Midbrain (tissue), 1 donor: ENCODE measurements at places on chromosomes 7 and 10.

DNA sequence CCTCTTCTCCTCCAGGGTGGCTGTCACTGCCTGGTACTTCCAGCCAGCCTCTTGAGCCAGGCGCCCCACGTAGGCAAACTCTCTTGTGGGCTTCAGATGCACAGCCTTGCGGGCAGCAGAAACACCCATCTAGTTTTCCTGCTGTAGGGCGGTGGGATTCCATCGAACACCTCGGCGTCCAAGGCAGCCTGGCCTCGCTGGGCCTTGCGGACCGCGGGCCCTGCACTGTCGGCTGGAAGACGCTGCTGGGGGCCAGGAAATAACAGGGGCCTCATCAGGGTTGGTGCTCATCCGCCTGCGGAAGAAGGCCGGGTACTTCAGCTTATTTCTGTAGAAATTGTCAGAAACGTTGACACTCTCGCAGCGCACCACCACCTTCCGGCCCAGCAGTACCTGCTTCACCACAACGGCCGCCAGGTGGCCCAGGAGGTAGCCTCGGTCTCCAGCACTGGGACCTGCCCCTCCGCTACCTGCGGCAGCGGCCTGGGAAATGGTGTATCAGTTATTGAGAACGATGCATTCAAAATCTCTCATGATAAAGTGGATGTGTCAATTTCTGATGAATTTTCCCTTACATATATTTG is 61.1 kb downstream of the WDFY4 start:
- no peak for DNase-seq

DNA sequence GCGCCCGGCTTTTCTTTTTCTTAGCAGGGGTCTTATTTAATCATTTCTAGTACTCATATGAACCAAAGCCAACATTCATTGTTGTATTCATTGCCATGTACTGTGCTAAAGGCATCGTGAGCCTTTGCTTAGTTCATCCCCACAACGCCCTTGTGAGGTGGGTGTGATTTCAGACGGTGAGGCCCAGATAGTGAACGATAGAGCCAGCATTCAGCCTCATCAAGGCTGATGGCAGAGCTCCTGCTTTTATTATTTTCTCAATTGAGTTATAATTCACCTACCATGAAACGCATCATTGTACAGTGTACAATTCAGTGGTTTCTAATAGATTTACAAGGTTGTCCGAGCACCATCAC is 50.1 kb downstream of the HK1 start:
- DNase-seq, result no peak

GRCh38 chr10:36669615-36670352 is 455.6 kb upstream of the ANKRD30A start:
- peak; percentile 0 for DNase-seq

GRCh38 chr7:69412331-69413146 is 185.7 kb upstream of the AUTS2 start:
- peak; percentile 5 for DNase-seq

GRCh38 chr10:86651021-86651471 is 3.3 kb upstream of the OPN4 start:
- no peak for DNase-seq

DNA sequence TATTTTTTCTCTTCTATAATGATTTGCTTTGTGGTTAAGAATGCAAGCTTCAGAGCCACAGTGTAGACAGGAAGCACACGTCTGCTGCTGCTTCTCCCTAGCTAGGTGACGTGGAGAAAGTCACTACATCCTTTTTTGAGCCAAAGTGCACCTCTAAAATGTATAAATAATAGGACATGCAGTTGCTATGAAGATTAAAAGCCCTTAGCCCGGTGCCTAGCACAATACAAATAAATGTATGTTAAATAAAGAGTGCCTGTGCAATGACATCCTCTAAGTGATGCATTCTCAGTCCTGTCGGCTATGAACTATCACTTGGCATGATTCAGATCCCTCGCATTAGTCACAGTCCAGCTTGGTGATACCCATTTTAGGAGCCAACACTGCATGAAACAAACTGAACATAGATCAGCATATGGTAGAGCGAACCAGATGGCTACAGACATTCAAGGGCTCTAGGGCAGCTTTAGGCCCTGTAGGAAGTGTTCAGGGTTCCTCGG is 4.8 kb upstream of the TRDMT1 start:
- no peak for DNase-seq

- DNase-seq, result no peak
Observed at GRCh38 chr7:94738071-94738470, 82.1 kb upstream of the SGCE start.

- DNase-seq, result no peak
Observed at GRCh38 chr7:151808400-151809145, 68.3 kb downstream of the PRKAG2 start.

- no peak for DNase-seq
Observed at GRCh38 chr10:75598998-75599397, 167.6 kb downstream of the LRMDA start.

- DNase-seq, result no peak
Observed at GRCh38 chr7:11328309-11328708, 354.6 kb downstream of the PHF14 start.

GRCh38 chr10:16965344-16965616 is 148.1 kb upstream of the RSU1 start:
- DNase-seq, result no peak

GRCh38 chr10:71489077-71489476 is 92.4 kb downstream of the CDH23 start:
- DNase-seq, result no peak

DNA sequence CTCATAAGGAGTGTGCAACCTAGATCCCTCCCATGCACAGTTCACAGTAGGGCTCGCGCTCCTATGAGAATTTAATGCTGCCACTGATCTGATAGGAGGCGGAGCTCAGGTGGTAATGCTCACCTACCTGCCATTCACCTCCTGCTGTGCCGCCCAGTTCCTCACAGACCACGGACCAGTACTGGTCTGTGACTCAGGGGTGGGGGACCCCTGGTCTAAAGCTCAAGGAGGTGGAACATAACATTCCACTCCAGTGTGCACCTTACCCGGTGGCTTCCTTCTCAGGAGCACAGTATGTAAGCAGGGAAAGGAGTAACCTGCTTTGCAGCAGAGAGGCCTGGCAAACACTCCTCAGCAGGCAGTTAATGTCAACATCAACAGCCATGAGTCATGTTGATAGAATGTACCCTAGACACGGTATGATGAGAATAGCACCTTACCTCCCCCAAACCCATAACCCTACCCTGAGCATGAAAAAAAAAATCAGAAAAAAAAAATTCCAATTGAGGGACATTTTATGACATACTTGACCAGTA is 273.5 kb downstream of the FGFR2 start:
- DNase-seq, result no peak
